ENCODE measurements at places on chromosomes 3 and 15.
A peak's percentile ranks its signal among the peaks of the same experiment; 100 is the strongest.

DNA sequence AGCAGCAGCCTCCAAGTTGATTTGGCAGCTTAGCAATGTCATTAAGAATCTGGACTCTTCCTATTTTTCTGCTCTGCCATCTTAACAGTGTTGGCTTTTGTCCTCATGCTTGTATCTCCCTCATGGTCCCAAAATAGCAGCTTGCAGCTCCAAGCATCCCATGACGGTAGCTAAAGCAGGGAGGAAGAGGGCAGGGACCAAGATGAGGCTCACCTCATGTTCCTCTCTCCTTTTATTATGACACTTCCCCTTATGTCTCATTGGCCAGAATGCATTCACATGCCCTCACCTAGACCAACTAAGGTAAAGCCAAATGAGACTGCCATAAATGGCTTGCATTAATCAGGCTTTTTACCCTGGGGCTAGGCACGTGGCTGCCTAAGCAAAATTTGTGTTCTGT is 382.4 kb downstream of the SHQ1 start:
- no peak for DNase-seq

GRCh38 chr3:176447369-176447768 is 749.9 kb downstream of the TBL1XR1 start:
- DNase-seq, result no peak

- DNase-seq, result no peak
Observed at GRCh38 chr15:95880031-95880570, 450.4 kb upstream of the NR2F2 start.

DNA sequence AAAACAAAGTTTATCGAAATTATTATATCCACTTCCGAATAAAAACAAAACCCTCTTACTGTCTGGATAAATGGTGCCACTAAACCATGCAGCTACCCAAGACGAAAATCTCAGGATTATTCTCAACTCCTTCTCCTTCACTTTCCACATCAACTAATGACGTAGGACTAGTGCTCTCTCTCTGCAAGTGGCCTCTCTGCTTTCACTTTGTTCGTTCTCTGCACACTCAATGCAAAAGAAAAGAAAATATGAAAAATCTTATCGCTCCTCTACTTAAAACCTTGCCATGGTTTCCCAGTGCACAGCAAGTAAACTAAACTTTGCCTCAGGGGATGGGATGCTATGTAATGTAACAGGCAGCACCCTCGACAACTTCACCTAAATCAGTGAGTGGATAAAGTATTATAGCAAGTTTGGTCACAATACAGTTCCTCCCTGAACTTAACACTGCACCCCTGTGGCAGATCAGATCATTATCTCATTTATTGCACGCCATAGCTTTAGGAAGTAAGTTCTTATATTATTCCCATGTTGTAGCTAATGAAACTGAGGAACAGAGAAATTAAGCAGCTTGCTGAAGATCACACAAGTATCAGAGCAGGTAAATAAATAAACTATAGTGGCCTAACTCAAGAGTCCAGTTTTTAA is 262.7 kb upstream of the GADL1 start:
- DNase-seq, result no peak

DNA sequence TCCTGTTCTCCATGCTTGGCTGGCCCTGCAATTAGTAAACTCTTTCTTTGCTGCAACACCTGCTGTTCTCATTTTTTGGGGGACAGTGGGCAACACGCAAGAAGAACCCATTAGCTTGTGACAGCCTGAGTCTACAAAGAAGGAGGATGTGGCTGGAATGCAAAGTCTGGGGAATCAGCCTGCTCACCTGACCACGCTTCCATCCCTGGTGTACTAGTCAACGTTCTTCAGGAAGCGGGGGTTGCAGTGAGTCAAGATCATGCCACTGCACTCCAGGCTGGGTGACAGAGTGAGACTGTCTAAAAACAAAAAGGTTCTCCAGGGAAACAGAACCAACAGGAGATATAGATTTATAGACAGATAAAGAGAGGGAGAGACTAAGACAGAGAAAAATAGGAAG is 27.7 kb upstream of the KBTBD12 start:
- DNase-seq, result no peak

DNA sequence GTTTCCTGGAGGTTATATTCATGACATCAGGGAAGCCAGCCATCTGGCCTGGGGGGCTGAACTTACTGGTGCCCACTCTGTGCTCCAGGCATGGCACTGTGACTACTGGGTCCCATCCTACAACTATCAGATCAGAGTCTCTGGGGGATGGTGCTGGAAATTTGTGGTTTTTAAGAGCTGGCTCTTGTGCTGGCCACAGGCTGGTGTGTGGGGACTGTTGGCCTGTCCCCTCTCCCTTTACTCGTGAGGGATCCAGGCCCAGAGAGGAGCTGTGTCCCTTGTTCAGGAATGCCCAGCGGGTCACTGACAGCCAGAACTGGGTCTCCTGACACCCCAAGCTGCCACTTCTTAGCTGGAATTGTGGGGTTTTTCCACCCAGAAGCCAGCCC is 44.5 kb upstream of the SEC22A start:
- no peak for DNase-seq

DNA sequence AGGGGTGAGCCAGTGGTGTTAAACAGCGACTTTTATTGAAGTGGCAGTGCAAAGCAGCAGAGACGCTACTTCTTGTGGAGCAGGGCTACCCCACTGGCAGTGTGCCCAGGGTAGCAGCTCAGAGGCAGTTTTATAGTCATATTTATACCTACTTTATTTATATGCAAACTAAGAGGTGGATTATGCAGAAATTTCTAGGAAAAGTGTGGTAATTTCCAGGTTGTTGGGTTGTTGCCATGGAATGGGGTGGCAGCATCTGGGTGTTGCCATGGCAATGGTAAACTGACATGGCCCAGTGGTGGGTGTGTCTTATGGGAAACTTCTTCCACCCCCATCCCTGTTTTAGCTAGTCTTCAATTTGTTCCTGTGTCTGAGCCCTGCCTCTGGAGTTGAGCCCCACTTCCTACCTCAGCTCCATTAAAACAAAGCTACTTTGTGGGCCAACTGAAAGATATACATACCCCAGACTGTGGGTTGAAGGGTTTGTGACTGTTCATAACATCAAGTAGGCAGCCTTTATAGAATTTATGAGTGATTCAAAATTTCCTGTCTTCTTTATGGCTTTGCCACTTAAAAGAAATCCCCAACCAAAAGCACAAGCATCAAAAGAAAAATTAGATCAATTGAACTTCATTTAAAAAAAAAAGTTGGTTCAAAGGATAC is 60.3 kb downstream of the EBLN2 start:
- no peak for DNase-seq

DNA sequence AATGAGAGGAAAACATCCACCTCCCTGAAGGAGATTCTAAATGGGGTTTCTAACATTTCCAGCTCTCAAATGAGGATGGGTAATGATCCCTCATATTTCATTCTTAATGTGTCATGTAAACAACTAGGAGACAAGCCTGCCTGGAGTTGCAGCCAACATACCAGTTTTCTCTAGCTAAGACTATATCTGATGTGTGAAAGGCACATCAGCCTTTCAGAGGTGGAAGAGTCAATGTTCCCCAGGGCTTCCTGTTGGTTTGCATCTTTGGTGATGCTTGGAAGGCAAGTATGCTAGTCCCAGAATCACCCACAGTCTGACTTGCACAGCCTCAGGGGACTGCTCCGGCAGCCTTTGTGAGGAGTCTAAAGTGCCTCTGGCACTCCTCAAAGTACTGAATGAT is 921.2 kb downstream of the SQOR start:
- no peak for DNase-seq

- DNase-seq, result no peak
Observed at GRCh38 chr15:68192804-68193486, 12.2 kb downstream of the CALML4 start.

GRCh38 chr3:149221783-149222517 is at the start of gene CP:
CP (minus strand) TSS chr3:149221829; CDS start chr3:149221792, 37 bp downstream.
- no peak for DNase-seq

GRCh38 chr3:164620423-164620822 is 457.9 kb downstream of the SI start:
- DNase-seq, result no peak

DNA sequence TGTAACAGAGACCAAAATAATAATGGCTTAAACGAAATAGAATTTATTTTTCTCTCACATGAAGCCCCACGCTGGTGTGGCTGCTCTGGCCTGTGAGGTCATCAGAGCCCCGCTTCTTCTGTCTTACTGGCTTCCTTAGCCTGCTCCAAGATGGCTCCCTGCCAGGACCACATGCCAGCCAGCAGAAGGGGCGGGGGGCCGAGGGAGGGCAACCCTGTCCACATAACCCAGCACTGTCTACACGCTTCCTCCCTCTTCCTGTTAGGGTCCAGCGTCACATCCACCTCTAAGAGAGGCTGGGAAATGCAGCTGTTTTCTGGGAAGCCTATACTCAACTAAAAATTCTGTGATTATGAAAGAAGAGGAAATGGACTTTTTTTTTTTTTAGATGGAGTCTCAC is 107.9 kb upstream of the DLG1 start:
- DNase-seq, result no peak

DNA sequence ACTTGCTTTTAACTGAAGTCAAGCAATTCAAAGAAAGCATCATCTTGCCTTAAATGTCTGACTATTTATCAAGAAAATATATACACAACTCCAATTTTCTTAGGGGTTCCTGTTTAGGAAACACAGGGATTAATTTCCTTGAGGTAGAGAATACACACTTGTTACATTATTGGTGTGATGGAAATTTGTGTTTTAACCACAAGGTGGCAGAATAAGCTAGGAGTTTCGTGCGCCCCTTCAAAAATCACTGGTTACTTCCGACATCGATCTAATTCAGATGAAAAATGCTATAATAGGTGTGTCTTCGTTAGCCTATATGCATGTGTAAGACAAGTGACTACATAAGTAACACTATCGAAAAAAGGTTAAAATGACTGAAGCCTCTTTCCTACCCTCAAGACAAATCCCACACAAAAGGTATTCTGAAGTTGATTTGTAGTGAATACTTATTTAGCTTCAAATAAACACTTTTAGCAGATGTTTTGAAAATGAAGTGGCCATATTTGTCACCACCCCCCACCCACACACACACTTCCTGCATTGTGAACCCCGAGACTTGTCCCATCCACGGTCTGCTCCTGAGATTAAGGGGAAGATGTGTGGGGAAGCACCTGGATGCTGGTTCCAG is 246.5 kb downstream of the ROBO1 start:
- DNase-seq, result no peak

DNA sequence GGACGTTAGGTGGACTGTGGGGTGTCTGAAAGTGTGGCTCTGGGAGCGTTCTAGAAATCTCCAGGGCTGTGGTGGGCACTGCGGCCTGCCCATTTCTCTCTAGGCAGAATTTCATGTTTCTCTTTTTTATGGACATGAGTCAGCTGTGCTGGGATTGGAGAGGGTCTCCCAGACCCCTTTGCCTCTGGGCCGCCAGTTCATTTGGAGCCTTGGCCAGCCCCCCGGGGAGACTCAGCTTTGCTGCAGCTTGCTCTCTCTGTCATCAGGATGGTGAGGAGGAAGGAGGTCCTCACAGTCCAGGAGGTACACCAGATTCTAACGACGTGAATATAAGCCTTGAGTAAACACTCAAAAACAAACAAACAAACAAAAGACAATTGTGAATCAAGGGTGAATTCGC is 149.6 kb upstream of the RGMA start:
- DNase-seq, result no peak

DNA sequence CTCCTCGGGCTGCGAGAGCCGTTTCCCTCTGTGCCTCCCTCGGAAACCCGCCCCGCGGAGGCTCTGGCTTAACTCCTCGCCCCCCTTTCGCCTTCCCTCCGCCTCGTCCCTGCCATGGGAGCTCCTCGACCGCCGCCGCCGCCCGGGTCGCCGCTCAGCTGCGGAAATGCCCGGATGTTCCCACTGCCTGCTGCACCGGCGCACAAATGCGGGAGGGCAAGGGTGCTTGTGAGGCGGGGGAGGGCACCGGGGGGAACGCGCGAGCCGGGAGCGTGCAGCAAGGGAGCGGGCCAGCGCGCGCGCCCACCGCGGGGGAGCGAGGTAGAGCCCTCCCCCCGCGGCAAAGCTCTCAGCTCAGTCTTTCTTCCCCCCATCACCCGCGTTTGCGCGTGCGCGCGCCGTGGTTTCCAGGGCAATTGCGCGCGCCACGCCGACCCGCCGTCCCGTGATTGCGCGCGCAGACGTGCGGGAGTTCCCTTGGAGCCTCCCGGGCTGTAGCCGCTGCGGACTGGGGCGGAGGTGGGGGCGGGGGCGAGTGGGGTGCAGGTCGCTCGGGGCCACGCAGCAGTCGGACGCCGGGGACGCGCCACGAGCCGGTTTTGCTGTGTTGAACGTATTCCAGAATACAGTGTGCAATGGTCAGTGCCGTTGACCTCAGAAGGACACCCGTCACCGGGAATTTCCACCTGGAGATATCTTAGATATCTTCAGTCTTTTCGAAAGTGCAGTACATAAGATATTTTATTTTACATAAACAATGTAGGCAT is at the start of gene DMXL2:
DMXL2 (minus strand) TSS at position 168 of the 767 bp plus-strand sequence. CDS start 226 bp downstream, outside the sequence.
- peak; percentile 95 for DNase-seq

DNA sequence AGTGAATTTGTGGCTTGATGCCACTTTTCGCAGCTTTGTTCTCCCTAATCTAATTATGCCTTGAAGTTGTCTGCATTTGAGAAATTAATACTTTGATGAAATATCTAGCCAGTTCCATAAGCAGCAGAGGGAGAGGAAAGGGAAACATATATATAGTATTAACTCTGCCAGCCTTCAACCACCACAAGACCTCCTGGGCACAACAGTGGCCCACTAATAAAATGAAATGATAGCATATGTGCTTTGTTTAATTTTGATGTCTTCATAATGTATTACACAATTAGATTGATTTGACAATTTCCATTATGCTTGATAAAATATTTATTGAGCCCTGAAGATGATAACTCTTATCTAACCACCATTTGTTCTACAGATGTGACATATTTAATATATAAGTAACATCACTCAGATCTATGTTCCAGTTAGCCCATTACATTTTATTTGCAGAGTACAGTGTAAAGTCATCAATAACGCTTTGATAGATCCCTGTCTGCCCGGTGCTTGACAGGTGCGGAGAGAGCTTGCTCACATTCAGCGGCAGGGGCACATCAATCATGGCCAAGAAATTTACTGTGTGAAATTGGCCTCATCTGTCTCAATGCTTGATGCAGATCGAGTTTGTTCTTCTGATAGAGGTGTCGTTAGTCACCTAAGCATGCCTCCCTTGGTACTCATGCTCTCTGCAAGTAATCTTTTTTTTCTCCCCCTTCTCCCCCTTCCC is 187.4 kb downstream of the MECOM start:
- DNase-seq, result no peak

DNA sequence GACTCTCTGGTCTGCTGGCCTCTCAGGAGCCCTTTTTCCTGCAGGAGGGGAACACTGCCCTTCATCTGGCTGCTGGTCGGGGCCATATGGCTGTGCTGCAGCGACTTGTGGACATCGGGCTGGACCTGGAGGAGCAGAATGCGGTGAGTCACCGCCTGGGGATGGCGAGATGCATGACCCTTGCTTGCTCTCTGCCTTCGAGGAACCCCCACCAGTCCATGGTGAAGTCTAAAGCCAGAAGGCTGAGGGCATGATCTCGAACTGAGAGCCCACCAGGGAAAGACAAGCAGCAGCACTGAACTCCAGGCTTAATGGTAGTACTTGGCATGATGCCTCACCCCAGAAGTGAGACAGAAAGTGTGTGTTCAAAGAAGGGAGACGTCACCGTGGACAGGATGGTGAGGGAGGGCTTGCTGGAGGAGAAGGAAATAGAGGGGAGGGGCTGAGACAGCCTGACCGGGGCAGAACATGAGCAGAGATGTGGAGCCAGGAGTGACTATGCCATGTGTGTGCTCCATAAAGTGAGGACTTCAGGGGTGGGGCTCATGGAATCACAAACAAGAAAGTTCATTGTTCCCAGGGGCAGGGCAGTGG is 19.2 kb downstream of the ANKDD1A start:
- no peak for DNase-seq

- DNase-seq, result no peak
Observed at GRCh38 chr15:73870700-73871408, 2.5 kb upstream of the TBC1D21 start.

GRCh38 chr3:186959029-186959624 is 28.8 kb downstream of the ST6GAL1 start:
- no peak for DNase-seq

All from neural crest cell (in vitro differentiated cells).